Hepatocyte (in vitro differentiated cells): ENCODE measurements at places on chromosomes 13 and 19. TPM values are rescaled to one million over a fixed set of nuclear protein-coding genes. Genes with fewer than 3 reads are reported as not detected.

- DNase-seq: no peak
These were observed 357 bp upstream of the COG6 start for GRCh38 chr13:39655041-39655568.

GRCh38 chr19:10452726-10453618, 32.6 kb downstream of the PDE4A start:
- DNase-seq: no peak

Gene ATP4A
- 5.0 and 6.4 TPM in 2 replicates for total RNA-seq

GRCh38 chr19:42378225-42379215, 11.6 kb downstream of the CNFN start:
- peak; percentile 54 for DNase-seq

DNA sequence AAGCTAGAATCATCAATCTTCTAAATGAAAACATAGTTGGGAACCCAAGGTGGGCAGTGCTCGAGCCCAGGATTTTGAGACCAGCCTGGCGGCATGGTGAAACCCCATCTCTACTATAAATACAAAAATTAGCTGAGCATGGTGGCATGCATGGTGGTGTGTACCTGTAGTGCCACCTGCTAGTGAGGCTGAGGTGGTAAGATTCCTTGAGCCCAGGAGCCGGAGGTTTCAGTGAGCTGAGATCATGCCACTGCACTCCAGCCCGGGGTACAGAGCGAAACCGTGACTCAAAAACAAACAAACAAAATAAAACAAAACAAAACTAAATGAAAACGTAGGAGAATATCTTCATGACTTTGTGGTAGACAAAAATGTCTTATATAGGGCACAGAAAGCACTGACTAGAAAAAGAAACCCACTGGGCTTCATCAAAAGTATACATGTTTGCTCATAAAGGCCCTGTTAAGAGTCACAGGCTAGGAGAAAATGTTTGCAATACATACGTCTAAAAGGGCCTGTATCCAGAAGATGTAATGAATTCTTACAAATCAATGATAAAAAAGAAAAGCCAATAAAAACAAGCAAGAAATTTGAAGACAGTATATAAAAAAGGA, 353.6 kb downstream of the FGF9 start:
- DNase-seq: no peak

DNA sequence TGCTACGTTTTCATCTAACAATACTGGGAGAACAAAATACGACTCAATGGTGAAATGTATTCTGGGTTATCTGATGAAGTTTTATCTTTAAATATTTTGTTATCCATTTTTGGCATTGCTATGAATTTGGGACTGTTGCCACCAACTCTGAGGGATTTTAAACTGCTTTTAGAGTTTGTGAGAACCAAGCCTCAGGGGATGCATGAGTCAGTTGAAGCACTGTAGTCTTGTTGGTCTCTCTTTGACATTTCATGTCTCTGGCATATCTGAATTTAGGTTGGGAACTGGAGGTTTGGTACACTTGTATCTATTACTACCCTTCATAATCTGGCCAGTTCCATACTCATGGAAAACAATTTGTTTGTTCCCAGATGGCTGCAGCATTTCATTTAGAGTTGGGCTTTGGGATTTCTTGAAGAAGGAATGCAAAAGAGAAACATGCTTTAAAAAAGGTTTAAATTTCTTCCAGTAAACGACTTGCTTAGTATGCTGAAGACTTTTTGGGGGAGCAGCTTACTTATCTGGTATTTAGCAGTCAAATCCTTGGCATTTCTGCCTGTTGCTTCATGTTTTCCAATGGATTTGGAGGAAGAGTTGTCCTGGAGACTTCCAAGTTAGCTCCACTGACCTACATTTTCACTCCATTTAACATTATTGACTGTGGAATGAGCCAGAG, 28.9 kb downstream of the ARHGEF7 start:
- DNase-seq: no peak

Gene LYPD5
- total RNA-seq: 0.20 and 1.8 TPM in 2 replicates

DNA sequence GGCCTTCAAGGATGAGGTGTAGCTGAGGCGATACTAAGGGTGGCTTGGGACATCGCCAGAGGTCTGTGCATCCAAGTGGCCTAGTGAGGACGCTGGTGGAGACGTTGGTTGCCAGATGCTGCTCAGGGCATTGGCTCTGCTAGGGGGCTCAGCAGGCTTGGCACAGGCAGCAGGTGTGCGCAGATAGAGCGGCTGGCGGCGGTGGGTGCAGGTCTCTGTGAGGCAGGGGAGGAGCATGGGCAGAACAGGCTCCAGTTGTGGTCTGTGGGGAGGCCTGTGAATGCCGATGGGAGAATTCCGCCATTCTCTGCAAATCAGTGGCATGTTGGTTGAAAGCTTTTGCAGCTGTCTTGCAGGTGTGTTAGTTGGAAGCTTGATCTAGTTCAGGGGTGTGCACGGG, 21.2 kb downstream of the PRAM1 start:
- no peak for DNase-seq

Gene C19orf44
- total RNA-seq: 2.2 and 3.0 TPM in 2 replicates

GRCh38 chr19:33055718-33056117, 9.0 kb downstream of the RHPN2 start:
- DNase-seq: no peak

Gene OLFM4
- total RNA-seq: 18.3 and 20.7 TPM in 2 replicates

- DNase-seq: peak; percentile 60
These were observed 239.0 kb downstream of the RGCC start for GRCh38 chr13:41696163-41697003.

Gene LRRC63
- total RNA-seq: 0.68 TPM in 1 of 2 replicates, not detected in the other

DNA sequence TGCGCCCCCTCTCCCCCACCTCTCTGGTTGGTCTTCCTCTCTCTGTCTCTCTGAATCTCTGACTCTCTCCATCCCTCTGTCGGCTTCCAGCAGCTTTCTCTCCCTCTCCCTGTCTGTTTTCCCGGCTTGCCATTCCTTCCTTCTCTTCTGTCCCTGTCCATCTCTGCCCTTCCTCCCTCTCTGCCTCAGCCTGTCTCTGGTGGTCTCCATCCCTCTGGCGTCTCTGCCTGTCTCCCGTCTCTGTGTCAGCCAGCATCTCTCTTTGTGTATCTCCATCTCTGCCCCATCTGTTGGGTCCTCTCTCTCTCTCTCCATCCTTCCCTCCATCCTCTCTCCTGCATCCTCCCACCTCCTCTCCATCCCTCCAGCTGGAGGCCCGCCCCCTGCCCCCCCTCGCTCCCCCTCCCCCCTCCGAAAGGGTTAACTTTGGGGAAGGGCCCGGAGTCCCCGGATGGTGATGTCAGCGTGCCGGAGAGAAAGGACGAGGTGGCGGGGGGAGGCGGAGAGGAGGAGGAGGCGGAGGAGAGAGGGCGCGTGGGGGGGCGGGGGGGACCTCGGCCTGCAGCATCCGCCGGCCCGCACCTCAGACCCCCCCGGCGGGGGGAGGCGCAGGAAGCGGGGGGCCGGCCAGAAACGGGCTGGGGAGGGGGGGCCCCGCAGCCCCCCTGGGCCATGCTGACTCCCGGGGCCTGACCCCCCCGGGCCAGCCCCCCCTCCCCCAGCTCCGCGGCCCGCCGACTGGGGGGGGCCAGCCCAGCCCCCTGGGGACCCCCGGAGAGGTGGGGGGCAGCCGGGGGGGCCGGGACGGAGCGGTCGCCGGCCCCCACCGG, at the start of gene BRSK1:
BRSK1 (plus strand) TSS at position 450 of the 830 bp plus-strand sequence. CDS start 446 bp downstream, outside the sequence.
- DNase-seq: peak; percentile 81

GRCh38 chr13:25196971-25197370, 24.9 kb upstream of the AMER2 start:
- no peak for DNase-seq

DNA sequence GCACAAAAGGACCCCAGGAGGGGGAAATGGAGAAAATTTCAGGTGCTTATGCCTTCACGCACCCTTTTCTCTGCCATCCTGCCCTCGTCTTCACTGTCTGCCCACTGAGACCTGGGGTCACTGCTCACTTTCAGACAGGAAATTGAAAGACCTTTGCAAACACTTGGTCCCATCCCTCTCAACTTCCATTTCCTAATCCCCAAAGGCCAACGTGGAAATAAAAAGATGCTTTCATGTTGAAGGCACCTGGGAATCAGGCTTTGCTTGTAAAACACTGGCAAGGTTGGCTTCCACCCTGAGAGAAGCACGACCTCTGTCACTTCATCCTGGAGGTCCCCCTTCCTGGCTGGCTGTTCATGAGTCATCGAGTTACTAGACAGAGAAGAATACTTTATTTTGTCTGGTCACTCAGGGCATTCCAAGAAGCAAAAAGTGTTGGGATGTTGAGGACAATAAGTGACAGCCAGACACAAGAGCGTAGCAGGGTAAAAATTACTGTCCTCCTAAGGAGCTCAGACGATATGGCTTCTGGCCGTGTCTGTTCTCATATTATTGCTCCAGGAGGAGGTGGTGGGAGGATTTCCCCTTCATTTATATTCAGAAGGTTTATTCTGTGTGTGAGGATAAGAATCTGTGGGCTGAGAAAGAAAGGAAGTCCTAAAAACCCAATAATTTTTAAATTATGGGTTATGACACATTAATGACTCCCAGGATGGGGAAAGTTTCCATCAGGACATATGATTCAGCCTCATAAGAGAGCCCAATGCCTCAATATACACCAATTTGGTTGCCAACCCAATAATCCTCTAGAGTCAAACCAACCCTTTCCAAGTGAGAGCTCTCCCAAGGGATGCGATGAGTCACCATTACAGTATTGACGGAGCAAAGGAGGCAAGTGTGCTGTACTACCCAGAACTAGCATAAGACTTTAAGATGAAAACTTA, 409.0 kb downstream of the COG6 start:
- peak; percentile 45 for DNase-seq

GRCh38 chr13:111304603-111305289, 15.7 kb upstream of the TEX29 start:
- DNase-seq: no peak

Gene FGF21
- not detected in 2 replicates for total RNA-seq

Gene GRIN3B
- 0.30 and 0.64 TPM in 2 replicates for total RNA-seq

Gene URAD
- 13.5 and 18.2 TPM in 2 replicates for total RNA-seq

DNA sequence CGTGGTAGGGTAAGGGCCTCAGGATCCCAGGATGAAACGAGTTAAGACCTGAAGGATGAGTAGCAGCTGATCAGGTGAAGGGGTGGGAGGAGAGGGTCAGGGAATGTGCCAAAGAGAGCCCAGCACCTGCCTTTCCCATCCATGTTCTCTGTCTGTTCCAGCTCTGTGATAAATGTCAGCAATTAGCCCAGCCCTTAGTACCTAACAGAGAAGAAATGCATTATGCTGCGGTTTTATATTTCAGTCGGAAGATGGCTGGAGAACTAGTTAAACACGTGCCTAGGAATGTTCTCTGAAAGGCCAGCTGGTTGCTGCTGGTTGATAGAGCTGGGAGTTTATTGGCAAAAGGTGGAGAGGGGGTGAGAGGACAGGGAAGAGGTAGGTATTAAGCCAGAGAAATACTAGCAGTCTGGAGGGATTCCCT, 268.2 kb downstream of the SHISA2 start:
- DNase-seq: no peak

DNA sequence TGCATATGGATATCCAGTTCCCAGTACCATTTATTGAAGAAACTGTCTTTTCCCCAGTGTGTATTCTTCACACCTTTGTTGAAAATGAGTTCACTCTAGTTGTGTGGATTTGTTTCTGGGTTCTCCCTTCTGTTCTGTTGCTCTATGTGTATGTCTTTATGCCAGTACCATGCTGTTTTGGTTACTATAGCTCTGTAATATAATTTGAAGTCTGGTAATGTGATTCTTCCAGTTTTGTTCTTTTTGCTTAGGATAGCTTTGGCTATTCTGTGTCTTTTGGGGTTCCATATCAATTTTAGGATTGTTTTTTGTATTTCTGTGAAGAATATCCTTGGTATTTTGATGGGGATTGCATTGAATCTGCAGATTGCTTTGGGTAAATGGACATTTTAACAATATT, 35.2 kb downstream of the ZNF136 start:
- no peak for DNase-seq

GRCh38 chr13:113907635-113908617, 44.0 kb upstream of the GAS6 start:
- peak; percentile 39 for DNase-seq

DNA sequence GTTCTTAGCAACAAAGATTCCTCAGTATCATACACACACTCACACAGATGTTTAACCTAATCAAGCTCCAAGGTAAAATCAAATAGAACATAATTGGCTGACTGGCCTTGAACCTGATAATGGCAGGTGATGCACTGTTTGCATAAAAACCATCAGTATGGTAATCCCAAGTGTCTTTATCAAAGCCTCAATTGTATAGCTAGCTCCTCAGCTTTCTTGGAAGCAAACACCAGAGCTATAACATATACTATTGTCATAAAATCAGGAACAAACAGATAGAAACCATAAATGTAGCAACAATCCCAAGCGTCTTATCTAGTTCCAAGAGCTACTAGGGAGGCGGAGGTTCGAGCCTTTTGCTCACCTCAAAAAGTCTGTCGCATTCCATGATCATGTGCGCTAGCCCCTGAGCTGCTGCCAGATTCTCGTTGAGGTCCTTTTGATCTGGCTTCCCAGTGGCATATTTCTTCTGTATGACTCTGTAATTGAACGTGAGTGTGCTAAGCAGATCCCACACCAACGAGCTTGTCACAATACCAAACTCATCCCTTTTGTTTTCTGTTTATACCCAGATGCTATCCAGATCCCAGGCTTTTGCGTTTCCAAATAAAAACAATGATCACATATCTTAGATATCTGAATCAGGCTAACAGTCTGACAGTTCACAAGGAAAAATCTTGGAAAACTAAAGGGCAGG, 95.3 kb downstream of the KL start:
- DNase-seq: no peak

DNA sequence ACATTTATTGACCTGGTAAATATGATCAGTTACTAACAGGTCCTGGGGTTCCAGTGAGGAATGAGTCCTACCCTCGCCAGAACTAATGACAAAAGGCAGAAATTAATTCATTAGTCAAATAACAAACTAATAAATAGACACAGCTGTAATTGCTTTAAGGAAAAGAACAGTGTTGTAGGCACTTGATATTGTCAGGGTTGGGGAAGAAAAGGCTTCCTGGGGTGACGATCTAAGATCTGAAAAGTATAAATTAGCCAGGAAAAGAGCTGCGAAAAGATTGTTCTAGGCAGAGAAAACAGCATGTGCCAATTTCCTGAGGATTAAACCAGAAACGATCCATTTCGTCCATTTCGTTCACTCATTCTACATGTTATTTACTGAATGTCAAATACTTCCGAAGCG, 670 bp upstream of the CHAF1A start:
- no peak for DNase-seq

- DNase-seq: peak; percentile 33
These were observed 136.3 kb downstream of the DCT start for GRCh38 chr13:94343243-94343585.

- DNase-seq: no peak
These were observed 11.2 kb downstream of the ZNF317 start for GRCh38 chr19:9151367-9151766.
